ENCODE measurements at places on chromosomes 1 and 21. TPM values are rescaled to one million over a fixed set of nuclear protein-coding genes. Genes with fewer than 3 reads are reported as not detected.
A peak's percentile ranks its signal among the peaks of the same experiment; 100 is the strongest.

The RFX5 gene
- total RNA-seq: 22.4 TPM

The CD34 gene
- total RNA-seq: under 0.01 TPM

The PANK4 gene
- 15.2 TPM for total RNA-seq

The MSH4 gene
- under 0.01 TPM for total RNA-seq

The TMEM269 gene
- total RNA-seq: under 0.01 TPM

The FASLG gene
- not detected for total RNA-seq

The XCL2 gene
- not detected for total RNA-seq

DNA sequence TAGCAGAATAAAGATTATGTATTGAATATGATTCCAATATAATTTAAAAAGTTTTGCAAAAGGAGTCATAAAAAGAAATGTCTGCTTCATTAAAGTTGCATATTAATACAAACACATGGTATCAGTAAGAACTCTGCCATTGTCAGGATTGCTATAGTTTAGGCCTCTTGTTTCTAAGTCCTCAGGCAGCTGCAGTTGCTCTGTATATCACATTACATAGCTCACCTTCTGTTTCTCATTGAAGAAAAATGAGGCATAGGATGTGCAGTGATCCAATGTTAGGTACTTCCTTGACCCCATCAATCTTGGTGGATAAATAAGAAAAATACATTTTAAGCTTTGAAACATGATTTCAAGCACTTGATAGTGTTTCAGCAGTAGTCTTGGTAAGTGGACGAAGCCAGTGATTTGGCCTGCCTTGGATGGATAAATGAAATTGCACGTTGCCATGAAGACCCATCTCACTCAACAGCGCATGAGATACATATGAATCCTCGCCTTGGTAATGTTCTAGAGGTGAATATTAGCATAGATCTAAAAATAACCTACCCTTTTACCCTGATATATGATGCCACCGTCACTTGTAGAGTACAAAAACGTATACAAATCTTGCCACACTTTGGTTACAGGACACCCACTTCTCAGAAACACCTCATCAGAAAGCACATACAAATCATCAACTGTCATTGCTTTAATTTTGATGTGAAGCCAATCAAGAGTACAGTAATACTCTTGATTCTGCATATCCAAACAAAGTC is 25.3 kb downstream of the ZFYVE9 start:
- no peak for DNase-seq

- DNase-seq: no peak
Observed at GRCh38 chr1:15753776-15754175, 4.8 kb upstream of the FBLIM1 start.

DNA sequence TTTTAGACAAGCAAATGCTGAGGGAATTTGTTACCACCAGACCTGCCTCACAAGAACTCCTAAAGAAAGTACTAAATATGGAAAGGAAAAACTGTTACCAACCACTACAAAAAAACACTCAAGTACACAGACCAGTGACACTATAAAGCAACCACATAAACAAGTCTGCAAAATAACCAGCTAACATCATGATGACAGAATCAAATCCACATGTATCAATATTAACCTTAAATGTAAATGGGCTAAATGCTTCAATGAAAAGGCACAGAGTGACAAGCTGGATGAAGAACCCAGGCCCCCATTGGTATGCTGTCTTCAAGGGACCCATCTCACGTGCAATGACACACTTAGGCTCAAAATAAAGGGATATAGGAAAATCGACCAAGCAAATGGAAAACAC is 529.9 kb upstream of the CAMK1G start:
- no peak for DNase-seq

- DNase-seq: no peak
Observed at GRCh38 chr1:182855911-182856310, 16.8 kb downstream of the DHX9 start.

DNA sequence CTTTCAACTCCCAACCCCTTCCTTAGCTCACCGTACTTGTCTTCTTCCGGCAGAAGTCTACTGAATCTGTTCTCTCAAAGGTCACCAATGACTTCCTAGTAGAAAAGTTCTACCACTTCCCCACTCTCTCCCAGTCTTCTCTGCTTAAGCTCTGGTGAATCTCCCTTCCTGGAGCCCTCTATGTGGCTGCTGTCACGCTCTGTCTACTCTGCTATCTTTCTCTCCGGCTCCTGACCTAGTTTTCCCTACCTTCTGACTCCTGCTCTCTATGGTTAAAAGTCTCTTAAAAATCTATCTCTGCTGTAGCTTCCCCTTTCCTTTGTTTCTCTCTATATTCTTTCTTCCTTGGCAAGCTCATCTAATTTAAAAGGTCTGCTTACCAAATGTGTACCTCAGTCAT is 350.1 kb upstream of the GREM2 start:
- DNase-seq: no peak

DNA sequence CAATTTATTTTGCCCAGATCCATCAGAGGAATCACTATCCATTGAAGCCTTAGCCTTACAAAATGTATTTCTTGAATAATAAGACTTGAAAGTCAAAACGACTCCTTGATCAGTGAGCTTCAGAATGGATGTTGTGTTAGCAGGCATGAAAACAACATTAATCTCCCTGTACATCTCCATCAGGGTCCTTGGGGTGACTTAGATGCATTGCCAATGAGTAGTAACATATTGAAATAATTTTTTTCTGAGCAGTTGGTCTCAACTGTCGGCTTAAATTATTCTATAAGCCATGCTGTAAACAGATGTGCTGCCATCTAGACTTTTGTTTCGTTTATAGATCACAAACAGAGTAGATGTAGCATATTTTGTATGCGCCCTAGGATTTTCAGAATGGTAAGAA is 482.0 kb downstream of the AMY1C start:
- DNase-seq: no peak

GRCh38 chr1:33143176-33143575 is 38.7 kb downstream of the TRIM62 start:
- peak; percentile 76 for DNase-seq

DNA sequence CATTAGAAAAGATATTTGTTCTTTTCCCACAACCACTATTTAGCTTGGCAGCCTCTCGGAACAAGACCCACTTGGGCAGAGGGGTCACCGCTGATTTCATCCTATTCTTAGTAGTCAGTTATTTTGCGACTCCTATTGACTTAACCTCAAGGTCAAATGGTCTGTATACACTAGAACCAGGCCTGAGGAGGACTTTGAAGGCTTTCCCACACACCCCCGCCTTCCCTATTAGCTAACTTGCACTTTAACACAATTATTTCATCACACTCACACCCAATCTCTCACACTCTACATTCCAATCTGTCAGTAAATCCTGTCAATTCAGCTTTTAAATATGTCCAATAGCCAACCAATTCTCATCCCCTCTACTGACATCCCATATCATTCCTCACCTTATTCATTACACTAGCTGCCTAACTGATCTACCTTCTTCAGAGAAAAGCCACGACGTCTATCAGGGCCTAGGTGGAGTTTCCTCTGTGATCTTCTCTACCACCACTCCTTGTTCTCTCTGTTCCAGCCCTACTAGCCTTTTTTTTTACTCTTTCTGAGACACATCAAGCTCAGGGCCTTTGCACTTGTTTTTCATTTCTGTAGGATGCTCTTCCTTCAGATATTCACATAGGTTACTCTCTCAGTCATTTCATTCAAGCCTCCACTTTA is 1.0 kb upstream of the NIBAN1 start:
- DNase-seq: peak; percentile 47

- no peak for DNase-seq
Observed at GRCh38 chr1:40915581-40915980, 53.4 kb upstream of the CITED4 start.

DNA sequence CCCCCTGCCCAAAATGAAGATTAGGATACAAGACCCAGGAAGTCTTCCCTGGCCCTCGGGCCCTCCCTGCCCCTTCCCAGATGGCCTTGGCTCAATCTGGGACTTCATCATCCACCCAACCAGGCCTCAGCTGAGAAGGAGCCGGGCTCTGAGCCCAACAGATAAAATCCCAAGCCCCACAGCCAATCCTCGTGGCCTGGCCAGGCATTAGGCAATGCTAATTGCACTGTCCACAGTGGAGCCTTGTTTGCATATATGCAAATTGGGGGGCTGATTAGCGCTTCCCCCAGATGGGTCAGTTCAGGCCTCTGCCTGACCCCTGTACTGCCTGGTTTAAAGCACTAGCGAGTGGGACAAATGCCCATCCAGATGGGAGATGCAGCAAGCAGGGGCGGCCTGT is 34.9 kb downstream of the IGSF21 start:
- no peak for DNase-seq

- DNase-seq: no peak
Observed at GRCh38 chr21:14124266-14124665, 86.5 kb downstream of the LIPI start.

DNA sequence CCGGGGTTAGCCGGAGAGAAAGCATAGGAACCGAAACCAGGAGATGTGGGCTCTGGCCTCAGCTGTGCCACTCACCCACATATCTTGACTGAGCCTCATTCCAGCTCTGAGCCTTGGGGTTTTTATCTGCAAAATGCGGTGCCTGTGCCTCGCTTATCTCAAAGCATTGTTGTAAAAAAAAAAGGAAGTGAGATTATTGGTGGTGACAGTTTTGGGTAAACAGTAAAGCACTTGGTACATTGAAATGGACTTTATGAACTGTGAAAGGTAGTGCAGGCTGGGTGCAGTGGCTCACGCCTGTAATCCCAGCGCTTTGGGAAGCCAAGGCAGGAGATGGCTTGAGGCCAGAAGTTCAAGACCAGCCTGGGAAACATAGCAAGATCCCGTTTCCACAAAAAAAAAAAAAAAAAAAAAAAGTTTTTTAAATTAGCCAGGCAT is 3.8 kb downstream of the PTAFR start:
- DNase-seq: peak; percentile 43

DNA sequence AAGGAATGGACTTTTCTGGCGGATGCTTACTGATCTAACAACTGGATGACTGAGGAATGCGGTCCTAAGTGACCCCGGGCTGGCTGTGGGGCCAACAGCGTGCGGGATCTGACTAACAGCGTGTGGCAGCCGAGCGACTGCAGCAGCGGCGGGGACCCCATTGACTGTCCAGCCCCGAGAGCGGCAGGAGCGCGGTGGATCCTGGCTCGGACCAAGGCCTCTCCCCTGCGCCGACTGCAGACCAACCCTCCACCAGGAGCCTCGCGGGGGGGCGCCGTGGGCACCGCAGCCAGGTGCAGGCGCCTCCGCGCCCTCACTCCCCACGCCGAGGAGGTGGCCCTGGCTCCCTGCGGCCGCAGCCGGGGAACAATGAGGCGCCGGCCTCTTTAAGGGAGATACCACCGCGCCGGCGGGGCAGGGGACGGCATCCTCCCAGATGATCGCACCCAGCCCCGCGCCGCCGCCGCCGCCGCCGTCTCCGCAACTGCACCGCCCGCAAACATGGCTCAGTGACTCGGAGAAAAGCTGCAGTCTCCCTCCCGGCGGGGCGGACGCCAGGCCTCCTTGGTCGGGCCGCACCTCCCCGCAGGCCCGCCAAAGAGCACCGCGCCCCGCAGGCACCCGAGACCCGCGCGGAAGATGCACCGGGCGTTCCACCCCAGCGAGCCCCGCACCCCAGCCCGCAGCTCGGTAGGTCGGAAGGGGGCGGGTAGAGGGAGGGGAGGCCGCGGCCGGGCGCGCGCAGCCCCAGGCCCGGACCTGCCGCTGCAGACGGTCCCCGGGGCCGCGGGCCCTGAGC is 694 bp upstream of the PDIK1L start:
- peak; percentile 94 for DNase-seq

DNA sequence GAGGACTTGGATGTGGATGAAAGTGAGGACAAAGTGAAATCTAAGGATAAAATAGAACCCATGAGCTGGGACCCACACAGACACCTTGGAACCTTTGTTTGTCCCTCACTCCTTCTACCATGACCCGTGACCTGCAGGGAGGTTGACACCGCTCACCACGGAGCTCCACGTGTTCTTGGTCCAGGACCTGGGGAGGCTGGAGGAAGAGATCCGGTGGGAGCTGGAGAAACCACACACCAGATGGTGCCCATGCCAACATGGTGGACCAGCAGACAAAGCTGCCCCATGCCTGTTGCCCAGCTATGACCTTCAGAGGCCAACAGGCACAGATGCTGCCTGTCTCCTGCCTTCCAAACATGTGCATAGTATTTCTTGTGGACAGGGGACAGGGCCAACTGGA is 721.9 kb downstream of the PTPRU start:
- DNase-seq: no peak

GRCh38 chr1:227756172-227756959 is 21.1 kb downstream of the SNAP47 start:
- no peak for DNase-seq

GRCh38 chr1:247111700-247112478 is 7.7 kb upstream of the ZNF669 start:
- peak; percentile 96 for DNase-seq

GRCh38 chr1:91844862-91845528 is 41.0 kb downstream of the TGFBR3 start:
- DNase-seq: peak; percentile 95

GRCh38 chr1:243312952-243313634 is 57.3 kb downstream of the SDCCAG8 start:
- peak; percentile 25 for DNase-seq

DNA sequence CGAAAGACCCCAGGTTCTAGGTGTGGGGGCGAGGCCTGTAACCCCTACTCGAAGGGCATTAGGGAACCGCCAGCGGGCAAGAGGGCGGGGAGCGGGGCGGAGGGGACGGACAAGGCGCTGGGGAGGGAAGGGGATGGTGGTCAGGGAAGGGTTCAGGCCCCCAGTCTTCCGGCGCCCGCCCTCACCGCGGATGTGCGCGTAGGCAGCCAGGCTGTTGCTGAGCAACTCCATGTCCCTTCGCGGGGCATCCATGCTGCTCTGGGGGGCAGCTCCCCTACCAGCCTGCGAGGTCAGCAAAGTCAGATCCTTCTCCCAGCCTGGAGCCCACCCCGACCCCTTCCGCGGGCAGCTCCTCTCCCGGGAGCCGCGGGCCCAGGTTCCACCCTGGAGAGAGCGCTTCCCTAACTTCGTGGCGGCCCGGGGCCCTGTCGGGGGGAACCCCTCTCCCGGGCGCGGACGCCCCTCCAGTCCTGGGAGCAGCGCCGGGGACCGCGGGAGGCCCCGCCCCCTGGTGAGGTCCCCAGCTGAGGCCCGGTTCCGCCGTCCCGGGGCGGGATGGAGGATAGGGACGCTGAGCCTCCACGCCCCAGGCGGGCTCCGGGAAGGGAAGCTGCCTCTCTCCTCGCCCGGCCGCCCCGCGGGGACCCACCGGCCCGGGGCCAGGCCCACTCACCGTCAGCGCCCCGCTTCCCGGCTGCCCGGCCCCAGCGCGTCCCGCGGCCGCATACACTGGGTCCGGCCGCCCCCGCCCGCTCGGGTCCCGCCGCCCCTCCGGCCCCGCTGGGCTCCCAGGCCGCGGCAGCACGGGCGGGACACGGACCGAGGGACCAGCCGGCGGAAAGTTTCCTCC is 434 bp downstream of the EVA1B start:
- DNase-seq: peak; percentile 97

- DNase-seq: no peak
Observed at GRCh38 chr1:101233495-101233894, 3.3 kb upstream of the S1PR1 start.

All from osteoblast (primary cell).